ENCODE measurements at places on chromosomes 3 and 15. TPM values are rescaled to one million over a fixed set of nuclear protein-coding genes. Genes with fewer than 3 reads are reported as not detected.

The CHRNB4 gene
- not detected for total RNA-seq

The LSAMP gene
- not detected for total RNA-seq

The THAP10 gene
- not detected for total RNA-seq

- H3K4me3 ChIP-seq, result no peak overlapping the region
- H3K36me3 ChIP-seq, result no peaks in the 10 kb centered on the region
- no peaks in the 10 kb centered on the region for H3K27me3 ChIP-seq
- H3K4me1 ChIP-seq, result no peaks in the 10 kb centered on the region
Observed at GRCh38 chr3:182375916-182376315, 417.4 kb upstream of the ATP11B start.

The CFAP100 gene
- total RNA-seq, result not detected

DNA sequence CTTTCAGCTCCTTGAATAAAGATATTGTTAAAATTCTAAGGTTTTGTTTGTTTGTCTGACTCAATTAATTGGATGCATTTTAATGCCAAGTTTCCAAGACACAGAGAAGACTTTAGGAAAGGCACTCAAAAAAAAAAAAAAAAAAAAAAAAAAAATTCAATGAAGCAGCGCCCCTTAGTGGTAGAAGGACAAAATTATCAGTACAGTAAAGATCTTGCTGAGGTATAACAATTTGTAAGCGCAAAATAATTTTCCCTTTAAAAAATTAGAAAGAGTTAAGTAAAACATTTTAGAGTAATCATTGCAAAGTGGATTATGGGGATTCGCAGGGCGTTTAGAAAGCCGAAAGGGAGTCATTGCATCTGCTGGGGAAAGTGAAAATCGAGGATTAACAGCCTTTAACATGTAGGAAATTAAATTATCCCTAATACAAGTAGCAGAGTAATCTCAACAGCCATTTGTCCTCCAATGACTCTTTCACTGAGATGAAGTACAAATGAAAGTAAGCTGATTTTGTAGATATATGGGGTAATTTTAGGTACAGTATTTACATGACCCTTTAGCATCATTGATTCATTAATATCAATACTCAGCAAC is 5.8 kb upstream of the DIS3L start:
- no peaks in the 10 kb centered on the region for H3K36me3 ChIP-seq
- H3K27me3 ChIP-seq, result no peaks in the 10 kb centered on the region
- H3K27ac ChIP-seq, result no peak overlapping the region

The FAM107A gene
- not detected for total RNA-seq

DNA sequence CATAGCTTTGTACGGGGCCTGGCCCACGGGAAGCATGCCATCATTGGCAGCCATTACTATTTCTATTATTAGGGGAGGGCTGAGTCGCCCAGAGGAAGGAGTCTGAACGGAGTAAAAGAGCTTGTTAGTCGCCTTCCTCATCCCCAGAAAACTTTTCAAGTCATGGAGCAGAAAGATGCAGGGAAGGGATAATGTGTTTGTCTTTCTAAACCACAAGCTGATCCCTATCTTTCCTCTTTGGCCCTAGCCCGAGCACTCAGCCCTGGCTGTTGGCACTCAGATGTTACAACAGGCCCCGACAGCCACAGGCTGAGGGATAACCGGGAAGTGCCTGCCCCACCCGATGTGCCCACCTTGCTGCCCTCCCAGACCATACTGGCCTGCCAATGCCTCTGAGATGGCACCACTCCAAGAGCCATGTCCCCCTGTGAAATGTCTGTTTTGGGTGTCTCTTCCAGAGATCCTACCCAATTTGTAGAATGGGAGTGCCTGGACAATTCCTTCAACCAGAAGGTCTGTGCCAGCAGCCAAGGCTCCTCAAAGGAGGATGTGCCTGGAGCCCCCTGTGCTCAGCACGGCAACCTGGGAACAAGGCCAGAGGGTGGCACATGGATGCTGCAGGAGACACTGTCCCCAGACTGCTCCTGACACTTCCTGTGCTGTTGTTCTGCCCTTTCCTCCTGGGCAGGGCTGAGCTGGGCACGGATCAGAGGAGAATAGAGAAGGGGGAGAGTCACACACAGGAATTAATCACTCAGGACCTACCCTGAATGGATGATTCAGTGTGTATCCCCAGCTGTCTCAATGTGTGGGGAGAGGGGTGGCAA is 10.8 kb downstream of the PAK6 start:
- no peak overlapping the region for H3K4me3 ChIP-seq
- no peaks in the 10 kb centered on the region for H3K36me3 ChIP-seq
- no peak overlapping the region for H3K27ac ChIP-seq
- peaks cover 10% of the 10 kb centered on the region for H3K27me3 ChIP-seq
- no peak for DNase-seq

- H3K27me3 ChIP-seq, result peaks cover 7% of the 10 kb centered on the region
- H3K4me1 ChIP-seq, result no peaks in the 10 kb centered on the region
- no peak overlapping the region for H3K4me3 ChIP-seq
- H3K36me3 ChIP-seq, result no peaks in the 10 kb centered on the region
Observed at GRCh38 chr3:12413721-12414255, 70.5 kb upstream of the TSEN2 start.

DNA sequence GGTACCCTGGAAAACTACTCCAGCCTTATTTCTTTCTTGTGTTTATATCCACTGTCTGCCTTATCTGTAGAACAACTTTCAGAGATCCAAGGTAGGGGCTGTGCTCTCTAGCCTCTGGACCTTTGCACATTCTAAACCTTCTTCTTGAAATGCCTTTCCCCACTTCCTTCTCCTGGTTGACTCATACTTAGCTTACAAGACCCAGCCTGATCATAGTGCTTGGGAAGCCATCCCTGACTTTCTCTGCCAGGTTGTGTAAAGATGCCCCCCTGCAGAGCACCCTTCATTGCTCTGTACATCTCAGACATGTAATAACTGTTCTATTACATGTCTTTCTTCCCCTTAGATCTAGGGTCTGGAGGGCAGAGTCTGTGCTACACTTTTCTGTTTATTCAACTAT is 50.1 kb downstream of the PPM1L start:
- no peaks in the 10 kb centered on the region for H3K27me3 ChIP-seq
- no peak overlapping the region for H3K27ac ChIP-seq
- no peaks in the 10 kb centered on the region for H3K36me3 ChIP-seq

- no peak overlapping the region for H3K27ac ChIP-seq
- H3K4me1 ChIP-seq, result no peaks in the 10 kb centered on the region
- H3K4me3 ChIP-seq, result no peak overlapping the region
- no peaks in the 10 kb centered on the region for H3K27me3 ChIP-seq
- DNase-seq, result no peak
Observed at GRCh38 chr3:170700054-170700404, 114.2 kb upstream of the SLC7A14 start.

DNA sequence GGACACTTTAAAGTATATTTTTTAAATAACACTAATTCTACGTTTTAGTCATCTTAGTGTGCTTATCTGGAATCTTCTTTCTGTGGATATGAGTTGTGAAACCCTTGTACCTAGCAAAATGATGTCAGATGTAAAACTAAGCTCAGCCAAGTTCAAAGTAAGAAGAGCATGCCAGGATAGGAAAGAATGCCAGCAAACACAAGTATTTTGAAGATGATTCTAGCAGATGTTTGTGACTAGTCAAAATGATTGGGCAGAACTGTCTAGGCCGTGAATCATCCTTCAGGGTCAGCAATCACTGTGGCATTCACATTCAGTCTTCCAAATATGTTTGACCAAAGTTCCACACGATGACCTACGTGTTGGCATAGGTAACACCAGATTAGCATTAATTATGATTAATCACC is 5.4 kb upstream of the PLOD2 start:
- H3K27me3 ChIP-seq, result peaks cover 11% of the 10 kb centered on the region
- H3K36me3 ChIP-seq, result no peaks in the 10 kb centered on the region
- H3K4me1 ChIP-seq, result peaks cover 2% of the 10 kb centered on the region
- no peak overlapping the region for H3K27ac ChIP-seq

DNA sequence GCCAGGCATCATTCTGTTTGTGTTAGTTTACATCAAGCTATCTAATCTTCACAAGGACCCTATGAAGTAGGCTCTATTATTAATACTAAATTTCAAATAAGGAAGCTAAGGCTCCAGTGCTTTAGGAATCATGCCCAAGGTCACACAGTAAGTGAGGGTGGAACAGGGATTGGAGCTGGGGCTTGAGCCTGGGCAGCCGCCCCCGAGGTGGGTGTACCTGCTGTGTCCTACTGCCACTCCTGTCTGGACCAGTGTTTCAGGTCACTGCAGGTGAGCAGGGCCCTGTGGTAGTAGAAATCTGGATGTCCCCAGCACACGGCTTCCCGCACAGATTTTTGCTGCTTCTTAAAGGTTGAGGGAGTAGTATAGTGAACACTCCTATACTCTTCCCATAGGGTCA is 6.5 kb downstream of the KLF13 start:
- H3K4me1 ChIP-seq, result peaks cover 93% of the 10 kb centered on the region
- peak overlapping the region; percentile 39 for H3K27ac ChIP-seq
- peaks cover 15% of the 10 kb centered on the region for H3K36me3 ChIP-seq
- no peak for DNase-seq
- peak overlapping the region; percentile 97 for H3K4me3 ChIP-seq

The CLDN18 gene
- total RNA-seq, result not detected

- no peak overlapping the region for H3K4me3 ChIP-seq
- H3K27me3 ChIP-seq, result peaks cover 3% of the 10 kb centered on the region
- no peak overlapping the region for H3K27ac ChIP-seq
Observed at GRCh38 chr3:5055357-5056110, 66.6 kb upstream of the ARL8B start.

- peak overlapping the region; percentile 42 for H3K4me3 ChIP-seq
- H3K27ac ChIP-seq, result no peak overlapping the region
- H3K4me1 ChIP-seq, result peaks cover 14% of the 10 kb centered on the region
- no peaks in the 10 kb centered on the region for H3K36me3 ChIP-seq
- DNase-seq, result no peak
Observed at GRCh38 chr3:177463863-177464262, 266.6 kb upstream of the TBL1XR1 start.

- H3K27me3 ChIP-seq, result no peaks in the 10 kb centered on the region
- H3K4me1 ChIP-seq, result no peaks in the 10 kb centered on the region
- H3K27ac ChIP-seq, result no peak overlapping the region
Observed at GRCh38 chr3:189457631-189458412, 173.4 kb upstream of the TP63 start.

The RTP3 gene
- total RNA-seq, result not detected

- no peak for DNase-seq
- H3K4me3 ChIP-seq, result no peak overlapping the region
- no peaks in the 10 kb centered on the region for H3K36me3 ChIP-seq
- H3K27me3 ChIP-seq, result peaks cover 5% of the 10 kb centered on the region
Observed at GRCh38 chr3:150248116-150248887, 159.8 kb upstream of the TSC22D2 start.

The WNT5A gene
- total RNA-seq, result not detected

- no peaks in the 10 kb centered on the region for H3K36me3 ChIP-seq
- no peak for DNase-seq
- no peaks in the 10 kb centered on the region for H3K27me3 ChIP-seq
- H3K4me1 ChIP-seq, result peaks cover 14% of the 10 kb centered on the region
- H3K4me3 ChIP-seq, result no peak overlapping the region
Observed at GRCh38 chr3:43497905-43498365, 123.9 kb downstream of the ANO10 start.

DNA sequence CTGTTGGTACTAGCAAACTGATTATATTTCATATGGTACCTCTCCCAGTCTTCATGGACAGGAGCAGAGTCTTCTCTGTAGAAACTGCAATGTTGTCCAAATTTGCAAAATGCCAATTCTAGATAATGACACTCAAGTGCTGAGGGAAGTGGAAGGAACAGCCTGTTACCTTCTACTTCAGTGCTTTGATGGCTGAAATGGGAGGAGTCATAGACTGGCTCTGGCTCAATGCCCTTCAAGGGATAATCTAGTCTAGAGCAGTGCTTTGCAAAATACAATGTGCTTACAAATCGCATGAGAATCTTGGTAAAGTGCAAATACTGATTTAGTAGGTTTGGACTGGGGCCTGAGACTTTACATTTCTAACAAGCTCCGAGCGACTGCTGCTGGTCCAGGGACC is 51.7 kb upstream of the ACP3 start:
- H3K27me3 ChIP-seq, result no peaks in the 10 kb centered on the region
- no peaks in the 10 kb centered on the region for H3K4me1 ChIP-seq
- H3K36me3 ChIP-seq, result no peaks in the 10 kb centered on the region
- DNase-seq, result no peak

DNA sequence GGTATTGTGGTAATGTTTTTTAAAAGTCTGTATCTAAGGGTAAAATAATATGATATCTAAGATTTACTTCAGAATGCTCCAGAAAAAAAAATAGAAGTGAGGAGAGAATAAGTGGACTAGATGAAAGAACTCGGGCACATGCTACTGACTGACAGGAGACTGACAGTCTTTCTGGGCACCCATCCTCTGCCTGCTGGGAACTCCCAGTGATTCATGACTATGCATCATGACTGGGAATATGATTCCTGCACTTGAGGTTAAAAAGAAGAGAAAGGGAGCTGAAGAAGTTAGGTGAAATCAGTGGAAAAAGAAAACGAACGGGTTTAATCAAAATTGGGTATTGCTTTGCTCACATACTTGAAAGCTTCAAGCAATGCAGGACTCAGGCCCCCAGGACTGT is 35.7 kb upstream of the SPSB4 start:
- no peaks in the 10 kb centered on the region for H3K27me3 ChIP-seq
- H3K4me1 ChIP-seq, result no peaks in the 10 kb centered on the region
- H3K36me3 ChIP-seq, result no peaks in the 10 kb centered on the region
- no peak overlapping the region for H3K27ac ChIP-seq
- DNase-seq, result no peak

DNA sequence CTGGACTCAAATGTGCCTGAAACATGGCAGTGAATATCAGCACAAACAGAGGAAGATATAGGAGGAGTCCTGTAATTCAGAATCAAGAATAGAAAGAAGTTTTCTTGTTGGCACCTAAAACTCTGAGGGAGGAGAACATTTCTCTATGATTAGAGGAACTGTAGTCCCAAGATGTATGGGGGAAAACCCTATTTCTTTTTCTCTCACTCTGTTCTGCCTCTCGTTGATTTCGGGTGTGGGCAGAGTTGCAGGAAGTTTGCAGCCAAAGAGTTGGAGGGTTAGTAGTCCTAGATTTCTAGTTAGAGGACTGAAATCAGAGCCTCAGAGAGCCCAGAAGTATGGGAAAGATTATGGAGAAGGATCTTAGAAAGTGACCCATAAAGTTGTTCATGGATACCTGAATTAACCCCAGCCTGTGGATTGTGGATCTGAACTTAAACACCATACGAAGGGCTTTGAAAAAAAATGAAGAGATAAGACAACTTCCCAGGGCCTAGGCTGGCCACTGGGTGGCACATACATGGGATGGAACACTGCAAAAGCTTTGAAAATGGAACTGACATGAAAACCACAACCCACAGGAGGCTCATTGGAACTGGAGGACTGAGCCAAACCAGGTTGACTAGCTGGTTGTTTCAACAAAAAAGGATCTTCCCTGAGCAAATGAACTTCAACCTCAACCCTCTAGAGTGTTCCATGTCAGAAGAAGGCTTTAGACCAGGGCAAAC is 34.6 kb downstream of the FMN1 start:
- H3K4me1 ChIP-seq, result no peaks in the 10 kb centered on the region
- H3K36me3 ChIP-seq, result no peaks in the 10 kb centered on the region
- no peak overlapping the region for H3K4me3 ChIP-seq

The CSPG4 gene
- not detected for total RNA-seq

GRCh38 chr3:171558188-171558696 is 98.0 kb upstream of the TNIK start:
- no peak overlapping the region for H3K4me3 ChIP-seq
- DNase-seq, result no peak
- H3K27ac ChIP-seq, result no peak overlapping the region
- H3K4me1 ChIP-seq, result peaks cover 9% of the 10 kb centered on the region
- no peaks in the 10 kb centered on the region for H3K36me3 ChIP-seq
- H3K27me3 ChIP-seq, result no peaks in the 10 kb centered on the region

The FBXW12 gene
- total RNA-seq, result not detected

The MST1 gene
- 4.1 TPM for total RNA-seq
